Kasumi-1 (cell line): ENCODE measurements at places on chromosomes 5 and 9.

GRCh38 chr9:117643288-117643654 lies 60.9 kb upstream of the TLR4 start:
- no peak for DNase-seq

DNA sequence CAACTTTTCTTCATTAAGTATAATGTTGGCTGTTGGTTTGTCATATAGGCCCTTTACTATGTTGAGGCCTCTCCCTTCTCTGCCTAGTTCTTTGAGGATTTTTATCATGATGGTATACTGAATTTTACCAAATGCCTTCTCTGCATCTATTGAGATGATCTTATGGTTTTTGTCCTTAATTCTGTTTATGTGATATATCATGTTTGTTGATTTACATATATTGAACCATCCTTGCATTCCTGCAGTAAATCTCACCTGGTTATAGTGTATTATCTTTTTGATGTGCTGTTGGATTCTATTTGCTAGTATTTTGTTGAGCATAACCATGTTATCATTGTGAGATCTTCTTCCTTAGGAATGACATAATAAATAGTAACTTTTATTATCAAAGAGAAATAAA lies 362.9 kb downstream of the CCDC171 start:
- no peak for DNase-seq

DNA sequence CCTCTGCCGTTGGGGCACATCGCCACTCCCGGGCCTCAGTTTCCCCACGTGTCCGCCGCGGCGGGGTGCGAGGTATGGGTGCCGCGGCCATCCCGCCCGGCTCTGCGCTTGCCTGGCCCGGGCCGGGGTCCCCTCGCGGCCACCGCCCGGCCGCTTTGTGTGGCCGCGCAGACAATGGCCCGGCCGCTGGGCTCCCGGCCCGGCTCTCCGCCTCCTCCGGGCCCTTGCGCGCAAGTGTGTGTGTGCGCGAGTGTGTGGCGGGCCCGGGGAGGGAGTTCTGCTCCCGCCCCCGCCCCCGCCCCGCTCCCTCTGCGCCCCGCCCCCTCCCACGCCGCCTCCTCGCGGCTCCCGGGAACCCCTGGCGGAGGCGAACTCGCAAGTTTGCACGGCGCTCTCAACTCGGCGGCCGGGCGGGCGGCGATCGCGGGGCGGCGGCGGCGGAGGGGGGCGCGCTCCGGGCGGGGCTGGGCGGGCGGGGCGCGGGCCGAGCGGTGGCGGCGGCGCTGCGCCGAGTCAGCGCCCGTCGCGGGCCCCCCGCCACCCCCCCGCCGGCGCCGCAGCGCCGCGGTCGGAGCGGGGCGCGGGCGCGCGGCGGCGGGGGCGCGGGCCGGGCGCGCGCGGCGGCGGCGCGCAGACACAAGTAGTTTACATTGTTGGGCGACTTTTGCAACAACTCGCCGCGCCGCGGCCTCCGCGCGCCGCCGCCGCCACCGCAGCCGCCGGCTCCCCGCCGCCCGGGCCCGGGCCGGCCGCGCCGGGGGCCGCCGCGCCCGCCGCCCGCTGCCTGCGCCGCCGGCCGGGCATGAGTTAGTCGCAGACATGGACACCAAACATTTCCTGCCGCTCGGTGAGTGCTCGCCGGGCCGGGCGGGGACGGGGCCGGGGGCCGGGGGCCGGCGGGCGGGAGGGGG lies at the start of gene RXRA:
RXRA (plus strand) TSS at position 643 of the 911 bp plus-strand sequence; CDS start at position 820, 177 bp downstream.
- DNase-seq, result peak; percentile 43

- no peak for DNase-seq
These were observed 240.9 kb downstream of the GAS1 start for GRCh38 chr9:86706391-86706790.

DNA sequence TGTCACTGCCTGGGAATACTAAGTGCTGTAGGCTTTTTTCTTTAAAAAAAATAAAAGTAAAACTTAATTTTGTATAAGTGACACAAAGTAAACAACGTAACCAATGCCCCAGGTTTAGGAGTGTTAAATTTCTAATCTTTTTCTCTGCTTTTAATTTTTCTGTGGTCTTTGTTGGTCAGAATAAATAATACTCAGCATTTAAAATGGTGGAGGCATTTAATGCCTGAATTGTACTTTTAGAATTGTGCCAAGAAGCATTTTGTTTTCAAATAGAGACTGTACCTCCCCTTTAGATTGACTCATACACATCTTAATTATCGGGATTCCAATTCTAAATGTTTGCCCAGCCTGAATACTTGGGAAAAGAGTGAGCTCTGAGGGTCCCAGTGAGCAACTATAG lies 1.6 kb downstream of the DMXL1 start:
- DNase-seq, result no peak

DNA sequence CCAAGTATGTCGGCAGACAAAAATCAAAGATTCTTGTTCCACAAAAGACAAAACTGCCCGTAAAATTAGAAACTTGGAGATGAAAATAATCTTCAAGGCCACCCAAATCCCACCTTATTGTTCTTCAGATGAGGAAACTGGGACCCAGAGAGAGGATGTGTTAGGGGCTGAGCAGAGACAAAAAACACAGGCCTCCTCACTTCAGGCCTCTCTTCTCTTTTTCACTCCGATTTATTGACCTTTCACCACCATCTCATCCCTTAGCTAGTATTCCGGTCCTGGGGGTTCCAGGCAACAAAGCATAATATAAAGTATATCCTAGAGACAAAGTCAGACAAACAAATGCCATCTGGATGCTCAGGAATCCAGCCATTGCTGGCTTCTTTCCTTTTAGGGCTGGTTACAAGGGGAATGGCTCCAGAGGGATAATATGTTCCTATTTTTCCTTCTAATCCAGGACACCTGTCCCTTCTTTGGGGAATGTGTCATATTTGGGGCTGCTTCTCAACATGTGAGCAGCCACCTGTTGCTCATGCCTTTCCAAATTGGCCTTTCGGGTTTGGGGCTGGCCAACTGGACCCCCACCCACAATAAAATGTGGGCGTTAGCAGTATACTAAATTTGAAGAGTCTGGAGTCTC lies 42.2 kb upstream of the AFAP1L1 start:
- DNase-seq, result no peak

DNA sequence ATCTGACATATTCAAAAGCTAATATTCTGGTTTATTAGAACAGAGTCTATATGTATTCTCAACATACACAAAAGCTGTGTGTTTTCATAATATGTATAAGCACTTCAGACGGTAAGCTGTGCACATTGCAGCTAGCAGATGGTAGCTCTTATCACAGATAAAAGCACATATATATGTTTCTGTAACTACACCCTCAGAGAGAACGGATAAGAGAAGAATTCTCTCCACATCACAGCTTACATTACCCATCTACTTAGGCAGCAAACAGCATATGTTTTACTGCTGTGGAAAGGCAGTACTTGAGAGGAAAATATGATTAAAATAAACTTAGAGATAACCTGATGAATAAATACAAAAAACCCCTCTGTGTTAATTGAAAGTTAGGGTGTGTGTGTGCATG lies 450.9 kb upstream of the ZNF608 start:
- no peak for DNase-seq

DNA sequence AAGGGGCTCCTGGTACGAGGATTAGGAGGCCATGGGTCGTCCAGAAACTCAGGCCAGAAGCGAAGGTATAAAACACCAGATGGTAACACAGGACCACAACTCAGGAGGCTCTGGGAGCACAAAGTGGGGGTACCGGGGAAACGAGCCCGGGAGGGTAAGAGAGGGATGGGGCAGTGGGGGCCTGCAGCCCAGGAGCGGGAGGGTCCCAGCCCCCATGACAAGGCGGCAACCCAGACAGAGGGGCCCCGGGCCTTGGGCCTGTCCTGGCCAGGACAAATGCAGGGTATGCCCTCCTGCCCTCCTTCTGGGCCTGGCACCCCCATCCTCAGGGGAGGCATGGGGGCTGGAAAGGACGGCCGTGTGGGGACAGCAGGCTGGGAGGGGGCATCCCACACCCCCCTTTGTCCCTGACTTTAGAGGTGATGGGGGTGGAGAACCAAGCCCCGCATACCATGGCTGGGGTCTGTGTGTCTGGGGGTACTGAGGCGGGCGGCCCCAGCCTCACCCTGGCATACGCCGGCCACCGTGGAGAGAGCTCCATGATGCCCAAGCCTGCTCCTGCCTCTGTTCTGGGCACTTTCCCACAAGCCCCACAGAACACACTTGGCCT lies 47.0 kb upstream of the EXOC3 start:
- DNase-seq, result no peak

GRCh38 chr9:83706676-83707517 lies 861 bp downstream of the UBQLN1 start:
- peak; percentile 46 for DNase-seq

GRCh38 chr9:36191290-36191645 lies 547 bp downstream of the CLTA start:
- peak; percentile 24 for DNase-seq

DNA sequence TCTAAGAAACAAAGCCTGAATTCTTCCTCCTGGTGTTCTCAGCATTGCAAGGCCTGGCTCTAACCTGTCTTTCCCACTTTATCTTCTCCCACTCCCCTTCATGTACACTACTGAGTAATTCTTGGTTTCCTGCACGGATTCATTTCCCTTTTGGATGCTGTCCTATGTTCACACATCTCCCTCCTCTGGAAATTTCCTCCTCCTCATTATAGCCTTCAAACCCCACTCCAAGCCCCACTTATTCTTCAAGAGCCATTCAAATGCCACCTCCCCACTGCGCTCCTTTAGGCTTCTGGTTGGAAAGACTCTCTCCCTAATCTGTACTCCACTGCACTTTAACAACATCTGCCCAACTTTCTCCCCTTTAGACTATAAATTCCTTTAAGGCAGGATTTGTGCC lies 28.2 kb upstream of the C5orf63 start:
- no peak for DNase-seq

DNA sequence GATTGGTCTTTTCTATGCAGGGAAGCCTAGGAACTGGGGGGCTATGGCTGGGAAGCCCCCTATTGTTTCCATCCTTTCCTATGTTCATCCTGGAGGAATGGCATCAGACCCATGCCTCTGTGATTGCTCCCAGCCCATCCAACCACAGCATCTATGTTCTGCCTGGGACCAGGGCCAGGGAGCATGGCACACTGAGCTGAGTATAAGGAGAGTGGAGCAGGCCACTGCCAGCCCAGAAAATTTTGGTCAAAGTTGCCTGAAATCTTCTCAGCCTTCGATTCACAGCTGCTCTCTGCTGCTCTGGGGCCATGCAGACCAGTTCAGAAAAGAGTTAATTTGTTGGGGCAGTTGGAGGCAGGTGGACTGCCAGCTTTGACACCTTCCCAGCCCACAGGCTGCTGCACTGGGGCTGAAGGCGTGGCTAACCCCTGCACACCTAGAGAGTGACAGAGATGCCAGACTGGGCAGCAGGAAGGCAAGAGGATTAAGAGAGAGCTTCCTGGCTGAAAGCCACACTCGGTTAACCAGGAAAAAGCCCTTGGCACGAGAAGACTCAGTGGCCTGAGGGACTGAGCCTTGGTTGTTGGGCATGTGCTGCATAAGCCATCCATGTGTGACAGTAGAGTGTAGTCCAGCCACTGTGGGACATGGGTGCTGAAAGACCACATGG lies 12.1 kb downstream of the TGFBI start:
- no peak for DNase-seq

GRCh38 chr5:14211818-14212803 lies 69.0 kb downstream of the TRIO start:
- DNase-seq, result peak; percentile 15

DNA sequence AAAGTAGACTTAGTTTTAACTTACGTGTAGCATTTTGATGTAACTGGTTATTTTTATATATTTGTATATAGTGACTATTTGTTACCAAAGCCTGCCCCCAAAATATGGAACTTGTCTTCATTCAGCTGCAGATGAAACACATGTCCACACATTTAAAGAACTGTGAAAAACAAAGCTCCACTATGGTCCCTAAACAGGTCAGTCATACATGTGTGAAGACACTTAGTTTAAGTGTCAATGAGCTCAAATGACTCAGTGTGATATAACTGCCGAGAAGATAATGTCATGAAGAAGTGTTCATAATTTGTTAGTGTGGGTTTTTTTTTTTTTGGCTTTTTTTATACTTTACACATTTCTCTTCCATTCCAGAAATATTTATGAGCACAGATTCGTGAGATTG lies 28.2 kb downstream of the HAVCR1 start:
- DNase-seq, result no peak

DNA sequence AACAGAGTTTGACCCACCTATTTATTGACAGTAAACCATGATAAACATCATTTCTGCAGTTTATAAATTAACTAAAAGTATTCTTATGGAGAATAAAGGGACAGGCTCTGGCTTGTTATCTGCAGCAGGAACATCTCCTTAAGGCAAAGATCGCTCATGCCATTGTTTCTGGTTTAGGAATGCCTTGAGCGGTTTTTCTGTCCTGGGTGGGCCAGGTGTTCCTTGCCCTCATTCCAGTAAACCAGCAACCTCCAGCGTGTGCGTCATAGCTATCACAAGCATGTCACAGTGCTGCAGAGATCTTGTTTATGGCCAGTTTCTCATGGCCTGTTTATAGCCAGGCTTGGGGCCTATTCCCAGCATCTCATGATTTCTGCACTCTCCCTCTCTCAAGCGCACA lies 521.7 kb downstream of the HINT1 start:
- DNase-seq, result no peak

DNA sequence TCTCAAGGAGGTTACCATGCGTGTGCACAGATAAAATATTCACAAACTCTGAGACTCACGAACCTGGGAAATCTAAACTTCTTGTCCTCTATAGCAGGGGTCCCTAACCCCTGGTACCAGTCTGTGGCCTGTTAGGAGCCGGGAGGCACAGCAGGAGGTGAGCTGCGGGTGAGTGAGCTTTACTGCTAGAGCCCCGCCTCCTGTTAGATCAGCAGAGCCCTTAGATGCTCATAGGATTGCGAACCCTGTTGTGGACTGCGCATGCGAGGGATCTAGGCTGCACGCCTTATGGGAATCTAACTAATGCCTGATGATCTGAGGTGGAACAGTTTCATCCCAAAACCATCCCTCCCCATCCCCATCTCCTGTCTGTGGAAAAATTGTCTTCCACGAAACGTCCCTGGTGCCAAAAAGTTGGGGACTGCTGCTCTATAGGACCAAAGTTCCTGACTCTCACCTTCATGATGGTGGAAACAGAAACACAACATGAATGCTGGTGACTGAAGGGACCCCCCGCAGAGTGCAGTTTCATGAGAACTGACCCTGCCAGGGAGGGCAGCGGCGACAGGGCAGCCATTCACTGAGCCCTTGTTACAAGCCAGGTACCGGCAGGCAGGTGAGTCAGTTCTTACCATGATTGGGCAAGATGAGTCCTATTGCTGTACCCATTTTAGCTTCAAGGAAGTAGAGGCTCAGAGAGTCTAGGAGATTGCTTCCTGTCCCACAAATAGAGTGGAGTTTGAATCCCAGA lies 181.9 kb downstream of the RGS3 start:
- no peak for DNase-seq

GRCh38 chr9:12272471-12273120 lies 420.6 kb upstream of the TYRP1 start:
- no peak for DNase-seq

DNA sequence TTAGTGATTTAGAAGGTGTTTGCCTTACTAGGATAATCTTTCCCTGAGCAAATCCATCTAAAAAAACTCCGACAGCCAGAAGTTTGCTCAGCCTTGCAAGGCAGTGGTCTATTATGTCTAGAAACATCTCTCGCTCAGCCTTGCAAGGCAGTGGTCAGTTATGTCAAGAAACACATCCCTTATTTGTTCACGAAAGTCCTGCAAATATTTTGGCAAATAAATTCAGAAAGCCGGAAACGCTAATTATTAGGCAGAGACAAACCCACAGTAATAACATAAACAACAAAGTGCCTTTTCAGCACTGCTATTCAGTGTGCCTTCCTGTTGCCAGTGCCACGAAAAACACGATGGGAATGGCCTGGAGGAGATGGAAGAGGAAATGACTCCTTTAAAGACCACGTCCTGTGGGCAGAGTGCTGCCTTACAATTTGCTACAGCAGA lies 184.5 kb downstream of the GNAQ start:
- DNase-seq, result no peak
